ENCODE measurements at places on chromosomes 6 and 20.

- DNase-seq, result no peak
These were observed 23.9 kb upstream of the E2F3 start for GRCh38 chr6:20377623-20378265.

- DNase-seq, result no peak
These were observed 10.5 kb downstream of the NCR2 start for GRCh38 chr6:41345901-41346300.

DNA sequence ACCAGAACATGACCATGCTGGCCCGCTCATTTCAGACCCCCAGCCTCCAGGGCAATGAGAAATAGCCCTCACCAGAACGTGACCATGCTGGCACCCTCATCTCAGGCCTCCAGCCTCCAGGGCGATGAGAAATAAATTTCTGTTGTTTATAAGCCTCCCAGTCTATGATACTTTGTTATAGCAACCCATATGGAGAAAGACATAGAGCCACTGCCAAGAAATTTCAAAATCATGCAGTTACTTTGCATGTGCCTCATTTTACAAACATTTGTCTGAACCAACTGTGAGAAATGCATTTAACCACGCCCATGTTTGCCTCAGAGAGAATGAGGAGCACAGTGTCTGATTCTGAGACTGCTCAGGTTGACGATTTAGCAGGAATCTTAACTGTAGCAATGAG, 15.5 kb downstream of the CYP39A1 start:
- DNase-seq, result no peak

- DNase-seq, result no peak
These were observed 61.5 kb upstream of the FNDC1 start for GRCh38 chr6:159107451-159108260.

DNA sequence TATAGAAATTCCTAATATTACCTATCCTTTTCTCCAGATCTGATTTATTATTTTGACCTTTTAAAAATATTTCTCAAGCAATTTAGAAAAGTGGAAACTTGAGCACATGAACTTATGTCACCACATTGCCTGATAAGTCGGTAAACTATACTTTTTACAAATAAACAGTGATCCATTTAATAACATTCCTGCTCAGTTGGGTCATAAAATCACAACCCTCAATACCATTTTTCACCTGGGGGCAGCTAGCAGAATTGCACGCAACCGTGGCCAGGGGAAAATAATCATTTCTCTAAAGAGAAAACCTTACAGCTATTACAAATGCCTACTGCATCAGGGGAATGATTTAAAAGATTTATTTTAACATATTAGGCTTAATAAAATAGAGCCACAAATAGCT, 614.5 kb downstream of the PHF3 start:
- DNase-seq, result no peak

- DNase-seq, result peak; percentile 71
These were observed 3.1 kb downstream of the HM13 start for GRCh38 chr20:31517373-31517772.

- no peak for DNase-seq
These were observed 5.3 kb downstream of the SOBP start for GRCh38 chr6:107495196-107495643.

DNA sequence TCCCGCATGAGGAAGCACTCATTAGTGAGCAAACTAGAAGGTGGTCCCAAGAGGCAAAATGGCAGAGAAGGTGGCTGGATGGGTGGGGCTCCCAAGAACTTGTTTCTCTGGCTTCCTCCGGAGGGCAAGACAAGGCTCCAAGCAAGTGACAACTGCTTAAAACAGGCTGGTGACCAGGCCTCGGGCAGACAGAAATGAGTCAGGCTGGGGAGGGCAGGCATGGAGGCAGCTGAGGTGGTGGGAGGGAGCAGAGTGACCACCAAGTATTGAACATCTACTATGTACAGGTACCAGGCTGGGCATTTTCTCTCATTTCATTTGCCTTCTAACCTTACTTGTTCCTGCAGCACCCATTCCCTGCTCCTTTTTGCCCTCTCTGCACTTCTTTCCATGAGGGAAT, 33.4 kb downstream of the TNXB start:
- no peak for DNase-seq

DNA sequence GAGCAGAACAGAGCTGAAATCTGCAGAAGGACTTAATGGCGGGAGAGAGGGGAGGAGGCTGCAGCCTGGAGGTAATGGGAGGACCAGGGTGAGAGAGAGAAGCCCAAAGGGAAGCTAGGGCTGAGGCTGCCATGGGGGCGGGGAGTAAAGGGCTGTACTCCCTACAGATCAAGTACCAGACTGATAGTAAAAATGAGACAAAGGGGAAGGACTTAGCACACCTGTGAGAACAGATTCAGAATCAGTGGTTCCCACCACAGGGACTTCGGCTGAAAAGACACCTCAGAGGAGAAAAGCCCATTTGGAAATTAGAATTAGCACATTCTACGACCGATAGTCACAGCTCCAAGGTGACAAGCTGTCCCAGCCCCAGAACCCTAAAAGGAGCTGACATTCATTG, 6.4 kb upstream of the TBXT start:
- DNase-seq, result no peak

DNA sequence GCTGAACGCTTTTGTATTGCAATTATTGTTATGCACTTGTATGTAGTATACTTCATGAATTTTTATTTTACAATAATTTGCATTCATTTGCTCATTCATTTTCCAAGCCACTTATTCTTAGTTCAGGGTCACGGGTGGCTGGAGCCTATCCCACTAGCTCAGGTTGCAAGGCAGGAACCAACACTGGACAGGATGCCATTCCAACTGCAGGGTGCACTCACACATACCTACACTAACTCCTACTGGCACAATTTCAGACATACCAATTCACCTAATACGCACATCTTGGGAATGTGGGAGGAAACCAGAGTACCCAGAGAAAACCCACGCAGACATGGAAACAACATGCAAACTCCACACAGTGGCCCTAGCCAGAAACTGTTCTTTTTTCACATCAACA, 61.8 kb downstream of the LMBRD1 start:
- no peak for DNase-seq

DNA sequence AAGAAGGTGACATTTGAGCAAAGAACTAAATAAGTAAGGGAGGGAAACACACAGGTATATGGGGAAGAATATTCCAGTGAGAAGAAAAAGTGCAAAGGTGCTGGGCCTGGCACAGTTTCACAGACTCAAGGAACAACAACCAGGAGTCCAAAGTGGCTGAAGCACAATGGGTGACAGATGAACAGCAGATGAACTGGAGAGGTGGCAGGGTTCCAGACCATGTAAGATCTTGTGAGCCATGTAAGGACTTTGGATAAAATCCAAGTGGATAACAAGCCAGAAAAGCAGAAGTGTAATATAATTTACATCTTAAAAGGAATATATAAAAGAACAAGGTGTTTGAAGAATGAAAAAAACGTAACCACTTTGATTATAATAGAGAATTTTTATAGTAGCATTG, 87.9 kb downstream of the MMS22L start:
- DNase-seq, result peak; percentile 40

DNA sequence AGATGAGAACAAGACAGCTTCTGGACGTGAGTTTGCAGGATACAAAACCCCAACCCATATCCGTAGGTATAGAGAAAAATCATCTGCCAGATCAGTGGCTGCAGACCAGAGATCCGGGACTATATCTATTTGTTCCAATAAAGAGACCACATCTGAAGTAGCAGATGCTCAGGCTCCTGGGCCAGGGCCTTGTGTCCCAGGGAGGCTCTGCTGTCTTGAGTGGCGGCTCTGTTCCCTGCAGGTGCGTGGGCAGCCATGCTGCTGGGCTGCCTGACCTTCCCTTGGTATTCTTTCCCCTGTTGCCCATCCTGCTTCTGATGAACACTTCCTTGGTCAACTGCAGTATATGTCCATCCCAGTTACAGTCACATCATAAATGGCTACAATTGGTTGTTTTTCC, 34.9 kb downstream of the ERMARD start:
- DNase-seq, result no peak

DNA sequence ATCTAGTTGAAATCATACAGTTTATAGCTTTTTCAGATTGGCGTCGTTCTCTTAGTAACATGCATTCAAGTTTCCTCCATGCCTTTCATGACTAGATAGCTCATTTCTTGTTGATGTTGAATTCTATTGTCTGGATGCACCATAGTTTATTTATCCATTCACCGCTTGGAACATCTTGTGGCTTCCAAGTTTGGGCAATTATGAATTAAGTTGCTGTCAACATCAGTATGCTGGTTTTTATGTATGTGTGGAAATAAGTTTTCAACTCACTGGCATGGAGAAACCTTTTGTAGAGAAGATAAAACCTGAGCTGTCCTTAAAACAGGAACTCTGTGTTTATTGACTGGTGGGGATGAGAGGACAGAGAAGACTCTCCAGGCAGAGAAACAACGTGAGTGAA, 248.0 kb downstream of the CDC5L start:
- no peak for DNase-seq

- DNase-seq, result peak; percentile 48
These were observed 42.4 kb upstream of the SIRT5 start for GRCh38 chr6:13531956-13532355.

GRCh38 chr6:47237196-47237595, 72.5 kb downstream of the TNFRSF21 start:
- DNase-seq, result no peak

- DNase-seq, result no peak
These were observed 26.8 kb upstream of the MMP24 start for GRCh38 chr20:35199740-35200139.

- DNase-seq, result no peak
These were observed 105.2 kb upstream of the MAN1A1 start for GRCh38 chr6:119454714-119455113.

DNA sequence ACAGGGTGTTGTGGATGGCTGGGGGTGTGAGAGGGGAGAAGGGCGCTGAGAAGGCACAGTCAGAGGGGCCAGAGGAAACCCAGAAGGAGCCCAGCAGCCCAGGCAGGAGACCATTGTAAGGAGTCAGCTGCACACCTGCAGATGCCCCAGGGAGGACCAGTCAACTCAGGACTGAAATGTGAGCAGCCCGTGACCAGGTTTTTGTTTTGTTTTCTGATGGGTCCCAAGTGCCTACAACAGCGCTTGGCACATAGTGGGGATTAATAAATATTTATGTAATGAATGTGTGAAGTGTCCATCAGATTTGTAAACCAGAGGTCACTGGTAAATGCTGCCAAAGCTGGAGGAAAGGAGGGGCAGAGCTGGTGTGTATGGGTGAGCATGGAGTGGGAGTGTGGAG, 30.2 kb downstream of the TRAM2 start:
- DNase-seq, result no peak

DNA sequence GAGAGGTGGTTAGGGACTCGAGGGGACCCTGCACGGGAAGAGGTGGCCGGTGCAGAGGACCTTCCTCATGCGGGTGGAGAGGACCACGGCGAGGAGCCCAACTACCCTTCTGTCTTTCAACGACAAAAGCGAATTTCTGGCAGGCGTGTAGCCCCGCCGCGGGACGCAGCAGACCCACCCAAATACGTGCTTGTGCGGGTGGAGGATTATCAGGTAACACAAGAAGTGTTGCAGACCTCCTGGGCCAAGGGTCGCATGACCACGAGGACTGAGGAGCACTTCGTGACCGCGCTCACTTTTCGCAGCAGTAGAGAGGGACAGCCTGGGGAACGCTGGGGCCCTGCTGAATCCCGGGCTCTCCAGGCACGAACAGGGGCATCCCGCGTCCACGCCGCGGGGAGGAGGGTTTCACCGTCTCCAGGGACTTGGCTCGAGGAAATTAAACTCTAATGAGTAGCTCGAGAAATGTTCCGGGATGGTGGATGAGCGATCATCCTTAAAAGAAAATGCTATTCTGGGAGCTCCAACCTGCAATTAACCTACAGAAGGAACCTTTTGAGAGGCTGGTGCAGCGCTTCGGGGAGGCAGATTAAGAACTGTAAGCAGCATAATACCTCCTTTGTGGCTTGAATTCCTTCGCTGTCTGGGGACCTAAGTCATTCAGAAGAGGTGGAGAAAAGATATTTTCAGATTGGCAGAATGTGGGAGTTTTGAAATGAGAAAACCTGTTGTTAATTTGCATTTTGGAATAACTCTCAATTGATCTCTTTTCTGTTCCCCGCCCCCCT, 804 bp downstream of the C6orf141 start:
- DNase-seq, result peak; percentile 56

- DNase-seq, result no peak
These were observed 338.3 kb upstream of the NT5E start for GRCh38 chr6:85111481-85112011.

DNA sequence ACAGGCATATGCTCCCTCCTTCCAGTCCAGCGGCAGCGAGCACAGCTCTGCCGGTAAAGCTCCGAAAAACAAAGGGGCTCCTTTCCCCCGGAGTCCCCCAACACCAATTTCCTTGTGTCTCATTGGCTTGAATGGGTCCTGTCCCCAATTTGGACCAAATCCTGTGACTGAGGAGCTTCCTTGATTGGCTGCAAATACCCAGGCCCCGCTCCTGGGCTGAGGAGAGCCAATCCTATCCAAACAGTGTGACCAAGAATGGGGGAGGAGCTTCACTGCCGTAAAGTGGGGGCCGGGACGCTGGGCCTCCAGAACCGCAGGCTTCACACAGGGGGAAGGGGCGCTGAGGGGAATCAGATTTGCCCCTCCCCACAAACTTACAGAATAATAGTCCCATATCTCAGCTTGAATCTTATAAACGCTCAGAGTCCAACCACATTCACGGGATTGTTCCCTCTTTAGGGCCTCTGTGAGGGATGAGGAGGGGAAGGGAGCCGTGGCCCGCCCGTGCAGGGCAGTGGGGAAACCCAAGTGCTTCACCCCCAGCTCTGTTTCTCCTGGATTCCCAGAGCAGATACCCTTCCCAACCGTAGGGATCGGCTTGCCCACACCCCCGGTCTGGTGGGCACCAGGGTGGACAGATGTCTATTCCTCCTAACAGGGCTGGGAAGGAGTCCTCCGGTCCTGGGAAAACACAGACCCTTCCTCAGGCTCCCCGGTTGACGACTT, 141.0 kb upstream of the MLN start:
- DNase-seq, result no peak

- no peak for DNase-seq
These were observed 121.4 kb upstream of the TCF21 start for GRCh38 chr6:133767357-133767970.

- DNase-seq, result no peak
These were observed 86.1 kb downstream of the MAP7 start for GRCh38 chr6:136464148-136464547.

DNA sequence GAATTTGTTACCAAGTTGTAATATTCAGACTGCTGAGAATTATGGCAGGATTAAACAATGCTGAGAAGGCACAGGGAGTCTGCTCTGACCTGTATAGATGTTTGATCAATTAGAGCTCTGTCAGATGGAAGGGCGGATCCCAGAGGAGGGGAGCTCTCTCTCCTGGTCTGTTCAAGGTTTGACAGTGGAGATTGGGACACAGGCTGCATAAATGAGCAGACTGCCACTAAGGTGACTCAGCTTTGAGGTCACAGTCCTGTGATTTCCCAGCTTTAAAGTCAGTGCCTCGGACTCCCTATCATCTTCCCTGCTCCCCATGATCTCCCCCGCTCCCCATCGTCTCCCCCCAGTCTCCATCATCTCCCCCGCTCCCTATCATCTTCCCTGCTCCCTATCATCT, 59.2 kb upstream of the SLC22A23 start:
- no peak for DNase-seq

DNA sequence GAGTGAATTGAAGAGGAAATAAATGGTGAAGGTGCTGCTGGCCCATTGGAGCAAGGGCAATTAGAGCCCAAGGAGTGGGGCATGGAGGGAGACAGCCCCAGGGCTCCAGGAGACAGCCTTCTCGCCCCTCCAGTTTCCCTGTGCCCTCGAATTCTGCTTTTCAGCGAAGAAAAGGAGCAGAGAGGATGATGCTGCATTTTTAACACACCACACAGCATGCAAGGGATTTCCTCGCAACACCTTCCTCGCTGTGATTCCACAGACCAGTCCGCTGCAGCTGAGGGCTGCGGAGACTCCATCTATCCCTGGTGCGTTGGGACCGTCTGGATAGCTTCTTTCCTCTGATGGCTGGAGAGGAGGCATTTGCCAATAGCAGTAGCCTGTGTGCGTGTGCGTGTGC, 41.7 kb downstream of the PTCHD4 start:
- DNase-seq, result peak; percentile 18
